T-helper 17 cell (primary cell): ENCODE measurements at places on chromosomes 3 and 15.

GRCh38 chr3:39280571-39280970 lies 735 bp upstream of the CX3CR1 start:
- DNase-seq, result no peak

- DNase-seq, result no peak
Observed at GRCh38 chr3:143071776-143072175, 47.8 kb upstream of the CHST2 start.

GRCh38 chr3:13010780-13011572 lies 62.3 kb downstream of the IQSEC1 start:
- DNase-seq, result no peak

DNA sequence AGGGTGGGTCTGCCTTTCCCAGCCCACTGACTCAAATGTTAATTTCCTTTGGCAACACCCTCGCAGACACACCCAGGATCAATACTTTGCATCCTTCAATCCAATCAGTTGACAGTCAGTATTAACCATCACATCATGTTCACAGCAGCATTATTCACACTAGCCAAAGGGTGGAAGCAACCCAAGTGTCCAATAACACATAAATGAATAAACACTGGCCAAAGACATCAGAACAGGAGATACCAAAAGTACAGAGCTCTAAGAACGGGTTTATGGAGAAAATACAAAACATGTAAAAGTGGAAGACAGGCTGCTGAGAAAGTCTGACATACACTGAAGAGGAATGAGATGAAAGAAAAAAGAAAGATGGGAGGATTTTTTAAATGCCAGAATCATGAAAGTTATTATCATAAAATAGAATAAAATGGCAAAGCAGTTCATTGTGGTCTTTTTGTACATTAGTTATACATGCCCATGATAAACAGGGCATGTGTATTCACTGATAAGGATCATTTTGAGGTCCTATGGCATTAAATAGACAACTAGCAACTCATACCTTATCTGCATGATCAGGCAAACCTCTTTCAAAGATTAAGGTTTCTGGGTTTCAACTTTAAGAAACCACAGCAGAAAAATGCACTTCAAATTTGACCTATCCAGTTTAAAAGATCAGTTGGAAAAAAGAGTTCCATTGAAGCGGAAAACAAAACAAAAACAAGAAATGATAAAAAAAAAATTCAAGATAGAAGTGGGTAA lies 22.9 kb downstream of the DNAAF4 start:
- DNase-seq, result no peak

GRCh38 chr3:125213364-125213755 lies 812 bp upstream of the SLC12A8 start:
- no peak for DNase-seq

- no peak for DNase-seq
Observed at GRCh38 chr3:31498791-31499190, 33.9 kb upstream of the STT3B start.

DNA sequence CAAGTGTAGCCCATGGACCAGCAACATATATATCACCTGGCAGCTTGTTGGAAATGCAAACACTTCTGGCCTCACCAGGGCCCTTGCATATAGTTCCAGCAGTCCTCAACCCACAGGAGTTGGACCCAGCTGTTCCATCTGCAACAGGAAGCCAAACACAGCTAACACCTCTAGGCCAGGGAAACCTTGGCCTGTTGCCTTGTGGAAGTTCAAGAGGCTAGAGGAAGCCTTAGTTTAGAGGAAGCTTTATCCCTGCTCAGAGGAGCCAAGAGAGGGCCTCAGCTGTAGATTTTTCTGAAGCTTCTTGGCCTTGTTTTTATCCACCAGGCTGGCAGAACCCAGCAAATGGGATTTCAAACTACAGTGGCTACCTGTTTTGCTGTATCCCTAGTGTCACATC lies 11.4 kb downstream of the FHIT start:
- no peak for DNase-seq

DNA sequence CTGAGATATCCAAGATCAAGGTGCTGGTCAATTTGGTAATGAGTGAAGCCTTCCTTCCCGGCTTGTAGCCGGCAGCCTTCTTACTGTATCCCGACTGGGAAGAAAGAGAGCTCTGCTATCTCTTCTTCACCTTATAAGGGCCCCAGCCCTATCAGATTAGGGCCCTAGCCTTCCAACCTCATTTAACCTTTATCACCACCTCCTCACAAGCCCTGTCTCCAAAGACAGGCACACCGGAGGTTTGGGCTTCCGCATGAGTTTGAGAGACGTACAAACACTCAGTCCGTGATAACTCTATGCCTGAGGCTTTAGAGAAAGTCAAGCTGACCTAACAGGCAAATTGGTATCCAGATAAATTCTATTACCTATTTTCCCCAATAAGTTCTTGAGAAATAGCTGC lies 243.9 kb downstream of the OPA1 start:
- no peak for DNase-seq

GRCh38 chr3:24622138-24622537 lies 127.5 kb upstream of the THRB start:
- no peak for DNase-seq

DNA sequence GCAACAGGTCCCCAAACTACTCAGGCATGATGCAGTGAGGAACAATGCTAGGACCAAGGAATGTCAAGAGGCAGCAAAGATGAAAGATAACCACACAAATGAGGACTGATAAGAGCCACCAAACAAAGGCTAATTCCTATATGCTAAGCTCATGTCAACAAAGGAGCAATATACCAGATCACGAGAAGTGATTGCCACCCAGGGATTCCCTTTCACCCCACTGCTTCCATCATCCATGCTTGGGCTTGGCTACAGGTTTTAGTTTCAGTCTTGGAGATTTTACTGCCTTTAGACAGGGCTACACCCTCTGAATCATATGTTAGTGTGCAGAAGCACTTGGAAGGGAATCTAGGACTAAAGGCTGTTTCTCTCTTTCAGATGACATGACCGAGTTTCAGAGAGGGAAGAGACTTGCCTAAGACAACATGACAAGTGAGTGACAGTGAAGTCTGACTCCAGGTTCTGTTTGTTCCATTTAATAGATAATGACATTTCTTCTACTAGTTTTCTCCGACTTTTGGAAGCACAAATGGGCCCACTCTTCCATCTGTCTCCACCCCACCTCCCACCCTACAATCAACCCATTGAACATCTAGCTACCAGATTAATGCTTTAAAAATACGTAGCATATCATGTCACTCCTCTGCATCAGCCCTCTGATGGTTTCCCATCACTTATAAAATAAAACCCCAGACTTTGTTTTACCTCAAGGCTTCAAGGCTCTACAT lies 173.5 kb upstream of the LRRN1 start:
- DNase-seq, result no peak

- DNase-seq, result no peak
Observed at GRCh38 chr15:49323207-49323606, 99.8 kb upstream of the FGF7 start.

GRCh38 chr15:96344706-96345559 lies 14.4 kb downstream of the NR2F2 start:
- DNase-seq, result no peak

DNA sequence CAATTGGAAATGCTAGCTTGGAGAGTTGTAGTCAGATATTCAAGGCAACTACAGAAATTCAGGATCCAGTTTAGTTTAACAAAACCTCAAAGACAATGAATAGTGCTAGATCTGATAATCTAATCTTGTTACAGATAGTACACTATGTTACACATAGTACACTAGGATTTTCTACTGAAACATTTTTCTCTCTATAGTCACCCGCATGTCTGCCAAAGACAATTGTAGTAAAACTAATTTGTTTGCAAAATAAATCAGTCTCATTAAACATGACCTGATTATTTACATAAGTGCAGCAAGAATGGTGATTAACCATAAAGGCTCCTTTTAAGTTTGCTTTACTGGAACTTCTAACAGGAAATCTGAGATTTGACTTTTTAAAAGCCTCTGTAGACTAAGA lies 52.0 kb downstream of the ILDR1 start:
- DNase-seq, result no peak

GRCh38 chr3:32391643-32392535 lies at the start of gene CMTM7:
TSS of gene CMTM7 (plus strand) at chr3:32391853. CDS start at chr3:32391907, 54 bp downstream.
- DNase-seq, result peak; percentile 65

GRCh38 chr3:65953881-65954733 lies 84.6 kb downstream of the MAGI1 start:
- no peak for DNase-seq

DNA sequence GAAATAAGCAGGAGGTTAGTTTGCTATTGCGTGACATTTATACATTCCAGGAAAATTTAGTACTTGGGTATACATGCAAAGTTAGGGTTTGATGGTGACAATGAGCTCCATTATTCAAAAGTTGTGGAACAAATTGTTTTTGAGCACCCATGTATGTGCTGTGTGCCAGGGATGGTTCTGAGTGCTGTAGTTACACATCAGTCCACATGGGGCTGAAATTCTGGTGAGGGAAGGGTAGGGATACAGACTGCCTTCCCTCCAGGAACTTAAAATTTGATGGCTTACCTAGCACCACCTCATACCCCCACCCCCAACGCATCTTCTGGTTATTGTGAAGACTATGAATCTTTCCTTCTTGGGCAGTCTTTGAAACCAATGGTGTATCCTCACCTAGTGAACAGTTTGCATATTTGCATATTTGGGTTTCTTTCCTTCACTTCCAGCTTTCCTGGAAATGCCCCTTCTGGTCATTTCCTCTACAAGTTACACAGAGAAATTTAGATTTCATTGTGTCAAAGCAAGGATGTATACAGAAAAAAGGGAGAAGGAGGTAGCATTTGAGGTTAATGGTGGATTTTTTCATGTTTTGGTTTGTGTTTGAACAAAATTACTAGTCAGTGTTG lies 222.0 kb upstream of the IL12A start:
- no peak for DNase-seq

- no peak for DNase-seq
Observed at GRCh38 chr3:77933926-77934325, 894.0 kb downstream of the ROBO2 start.

DNA sequence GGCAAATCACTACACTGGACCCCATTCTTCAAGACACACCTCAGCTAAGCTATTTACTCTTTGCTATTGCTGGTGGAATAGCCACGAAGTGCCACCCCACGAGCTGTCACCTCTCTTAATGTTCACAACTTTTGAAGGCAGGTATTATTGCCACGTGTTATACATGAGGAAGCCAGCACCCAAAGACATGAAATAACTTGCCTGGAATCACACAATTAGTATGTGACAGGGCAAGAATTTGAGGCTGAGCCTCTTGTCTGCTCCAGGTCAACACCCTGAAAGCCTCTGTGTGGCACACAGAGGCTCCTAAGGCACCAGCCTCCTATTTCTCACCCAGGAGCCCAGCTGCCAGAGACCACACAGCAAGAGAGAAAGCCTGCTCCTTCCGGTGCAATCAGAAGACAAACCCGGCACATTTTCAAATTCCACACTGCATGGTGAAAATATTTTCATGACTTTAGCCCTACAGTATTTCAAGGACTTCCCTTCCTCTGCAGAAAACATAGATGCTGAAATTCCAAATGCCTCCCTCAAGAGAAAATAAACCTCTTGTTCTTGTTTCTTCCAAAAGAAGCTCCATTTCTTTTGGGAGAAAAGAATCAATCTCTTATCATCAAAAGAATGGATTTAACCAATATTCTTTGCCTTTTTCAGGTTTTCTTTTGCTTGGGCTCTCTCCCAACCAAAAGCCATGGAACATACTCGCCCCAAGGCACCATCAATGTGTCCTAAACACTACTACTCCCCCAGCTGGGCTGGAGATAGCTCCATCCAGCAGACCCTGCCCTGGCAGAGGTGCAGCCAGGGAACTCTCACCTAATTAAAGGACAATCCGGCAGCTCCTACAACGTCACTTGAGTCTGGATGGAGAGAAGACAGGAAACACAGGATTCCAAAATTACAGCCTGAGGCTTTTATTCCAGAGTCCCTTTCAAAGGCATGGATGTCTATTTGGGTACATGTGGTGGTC lies 84.7 kb upstream of the THBS1 start:
- no peak for DNase-seq

DNA sequence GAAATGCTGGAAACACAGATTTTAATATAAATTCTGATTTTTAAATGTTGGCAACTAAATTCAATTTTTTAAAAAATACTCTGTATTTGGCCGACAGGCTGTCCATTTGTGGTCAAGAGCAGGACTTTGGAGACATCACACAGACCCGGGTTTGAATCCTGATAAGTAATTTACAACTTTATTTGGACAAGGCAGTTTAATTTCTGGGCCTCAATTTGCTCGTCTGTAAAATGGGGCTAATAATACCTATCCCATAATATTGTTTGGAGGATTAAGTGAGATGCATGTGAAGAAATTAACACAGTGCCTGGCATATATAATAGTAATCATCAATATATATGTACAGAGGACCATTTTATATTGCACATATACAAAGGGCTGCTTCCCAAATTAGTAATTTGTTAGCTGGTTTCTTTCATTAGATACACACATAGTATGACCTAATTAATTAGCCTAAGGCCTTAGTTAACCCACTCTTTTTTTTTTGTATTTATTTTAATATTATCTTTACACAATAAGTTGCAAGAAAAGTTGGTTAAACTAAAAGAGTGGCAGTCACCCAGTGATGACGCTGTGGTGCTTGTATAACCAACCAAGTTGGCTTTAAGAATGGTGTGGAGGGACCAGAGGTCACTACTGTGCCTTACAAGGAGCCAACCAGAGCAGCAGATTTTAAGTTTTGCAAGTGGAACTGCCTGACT lies 665 bp downstream of the PIGB start:
- no peak for DNase-seq

- no peak for DNase-seq
Observed at GRCh38 chr3:145417678-145418077, 743.3 kb downstream of the PLOD2 start.

- DNase-seq, result no peak
Observed at GRCh38 chr3:197001972-197002700, 27.5 kb downstream of the MELTF start.

- DNase-seq, result no peak
Observed at GRCh38 chr3:128468791-128469527, 2.3 kb upstream of the DNAJB8 start.

GRCh38 chr3:66038726-66039589 lies at the start of gene MAGI1:
TSS of gene MAGI1 (minus strand) at chr3:66038918. CDS start at chr3:66038308, 610 bp downstream.
- DNase-seq, result no peak

DNA sequence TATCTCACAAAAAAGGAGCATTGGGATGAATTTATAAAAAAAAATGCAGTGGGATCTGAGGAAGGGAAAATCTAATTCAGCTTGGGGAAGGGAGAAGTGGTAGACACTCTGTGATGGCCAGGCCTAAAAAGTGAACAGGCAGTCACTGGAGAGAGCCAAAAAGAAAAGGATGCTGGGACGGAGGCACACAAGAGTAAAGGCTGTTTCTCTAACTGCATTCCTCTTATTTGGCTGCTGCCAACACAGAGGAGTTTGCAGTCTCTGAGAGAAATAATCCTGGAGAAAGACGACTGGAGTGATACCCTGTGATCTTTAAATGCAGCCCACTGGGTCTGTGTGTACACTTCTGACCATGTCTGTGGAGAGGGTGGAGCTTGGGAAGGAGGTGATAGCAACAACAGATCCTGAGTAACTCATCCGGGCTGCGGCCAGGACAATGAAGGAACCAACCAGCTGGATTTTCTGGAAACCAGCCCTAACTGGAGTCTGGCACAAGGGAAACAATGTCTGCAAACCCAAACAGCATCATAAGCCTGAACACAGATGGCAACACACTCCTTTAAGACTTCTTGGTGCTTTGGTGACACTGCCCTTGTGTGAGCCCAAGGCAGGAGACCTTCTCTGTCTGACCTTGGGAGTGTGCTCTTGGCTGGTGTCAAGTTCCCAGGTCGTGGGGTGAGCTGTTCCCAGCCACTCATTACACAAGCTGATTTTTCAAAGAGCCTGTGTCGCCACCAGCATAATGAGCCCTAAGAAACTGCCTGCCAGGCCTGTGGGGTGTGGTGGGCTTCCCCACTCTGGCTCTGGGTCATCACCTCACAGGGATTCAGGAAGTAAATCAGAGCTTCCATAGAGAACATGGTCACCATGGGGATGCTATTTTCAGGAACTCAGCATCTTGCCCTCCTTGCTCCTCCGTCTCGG lies 8.0 kb downstream of the FYCO1 start:
- DNase-seq, result no peak
